ENCODE measurements at places on chromosomes 2 and 18.

- DNase-seq: no peak
These were observed 75.5 kb downstream of the SLC4A3 start for GRCh38 chr2:219702796-219703545.

GRCh38 chr2:217047631-217048030 is 187.8 kb upstream of the TNP1 start:
- DNase-seq: no peak

DNA sequence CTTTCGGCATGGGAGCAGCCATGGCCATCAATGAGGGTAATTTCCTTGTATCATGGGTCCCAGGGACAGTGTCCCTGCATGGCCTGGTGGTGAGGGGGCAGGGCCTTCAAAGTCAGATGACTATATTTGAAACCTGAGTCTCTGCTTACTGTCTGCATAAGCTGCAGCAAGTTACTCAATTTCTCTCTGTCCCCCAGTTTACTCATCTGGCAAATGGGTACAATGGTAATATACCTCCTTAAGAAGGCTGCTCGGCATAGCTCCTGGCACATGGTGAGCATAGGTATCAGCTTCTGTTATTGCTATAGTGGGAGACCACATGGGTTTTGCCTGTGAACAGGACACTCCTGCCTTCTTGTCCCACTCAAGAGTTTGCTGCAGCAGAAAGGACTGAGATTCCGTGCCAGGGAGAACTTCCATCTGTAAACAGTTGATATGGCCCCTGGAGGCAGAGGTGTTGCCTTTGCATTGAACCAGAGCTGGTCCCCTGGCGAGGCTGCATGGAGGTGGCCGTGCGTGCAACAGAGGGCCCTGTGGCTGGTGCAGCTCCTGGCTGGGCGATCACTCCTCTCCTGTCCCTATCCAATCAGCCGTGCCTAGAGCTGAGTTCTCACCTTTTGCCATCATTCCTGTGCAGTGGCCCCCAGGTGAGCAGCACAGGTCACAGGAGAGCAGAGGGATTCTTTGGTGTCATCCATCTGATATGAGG is 22.7 kb upstream of the IGFBP5 start:
- DNase-seq: no peak

GRCh38 chr2:10635430-10635829 is 54.3 kb downstream of the NOL10 start:
- DNase-seq: no peak
